ENCODE measurements at places on chromosomes 16 and 17.

GRCh38 chr16:85048921-85049562, 21.4 kb downstream of the KIAA0513 start:
- no peak for DNase-seq

DNA sequence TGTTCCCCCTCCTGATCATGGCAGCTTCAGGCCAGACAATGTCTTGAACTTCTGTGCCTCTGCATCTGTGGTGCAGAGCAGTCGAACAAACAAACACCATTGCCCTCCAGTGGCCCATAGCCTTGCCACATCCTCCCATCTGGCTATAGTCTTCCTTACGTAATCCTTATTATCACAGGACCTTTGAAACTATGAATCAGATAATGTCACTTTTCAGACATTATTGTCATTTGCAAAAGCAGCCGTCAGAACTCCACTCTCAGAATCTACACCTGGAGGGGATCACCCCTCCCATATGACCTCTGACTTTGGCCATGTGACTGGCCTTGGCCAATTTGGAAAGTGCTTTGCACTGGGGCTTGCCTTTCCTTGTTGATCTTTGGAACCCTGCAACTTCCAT, 387.3 kb downstream of the MAF start:
- no peak for DNase-seq

DNA sequence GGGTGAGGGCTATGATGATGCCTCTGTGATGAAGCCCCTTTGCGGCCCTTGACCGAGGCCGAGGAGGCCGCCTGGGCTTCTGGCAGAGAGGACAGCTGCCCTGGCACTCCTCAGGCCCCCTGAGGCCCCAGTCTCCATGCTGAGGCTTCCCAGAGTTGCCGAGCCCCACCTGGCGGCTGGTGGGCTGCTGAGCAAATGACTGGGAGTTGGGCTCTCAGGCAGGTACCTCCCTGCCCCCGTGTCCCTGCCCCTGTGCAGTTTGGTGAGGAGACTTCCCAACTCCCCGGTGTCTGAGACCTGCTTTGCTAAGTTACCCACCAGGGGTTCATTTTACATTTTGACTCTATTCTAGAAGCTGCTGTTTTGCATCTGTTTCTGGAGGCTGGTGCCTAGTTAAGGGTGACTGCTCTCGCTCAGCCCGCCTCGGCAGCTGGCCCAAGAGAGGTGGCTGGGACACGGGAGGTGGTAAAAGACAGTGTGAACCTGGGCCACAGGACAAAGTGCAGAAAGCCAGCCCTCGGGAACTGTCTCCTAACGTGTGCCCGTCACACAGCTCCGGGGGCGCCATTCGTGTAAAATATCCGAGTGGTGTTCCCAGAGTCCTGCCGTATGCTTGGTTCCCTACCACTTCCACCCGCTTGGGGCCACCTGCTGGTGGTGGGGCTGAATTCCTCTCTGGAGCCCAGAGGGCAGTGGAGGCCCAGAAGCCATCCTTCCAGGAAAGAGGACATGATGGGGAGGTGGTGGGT, 134.5 kb downstream of the RAB11FIP4 start:
- DNase-seq: no peak

GRCh38 chr16:71524566-71525553, 1.4 kb upstream of the CHST4 start:
- no peak for DNase-seq

- DNase-seq: peak; percentile 4
Measured at GRCh38 chr16:72241930-72242329, 70.0 kb upstream of the PMFBP1 start.
